ENCODE measurements at places on chromosomes 1 and 21.

GRCh38 chr1:70947835-70948234 lies 99.8 kb downstream of the PTGER3 start:
- no peak for DNase-seq

DNA sequence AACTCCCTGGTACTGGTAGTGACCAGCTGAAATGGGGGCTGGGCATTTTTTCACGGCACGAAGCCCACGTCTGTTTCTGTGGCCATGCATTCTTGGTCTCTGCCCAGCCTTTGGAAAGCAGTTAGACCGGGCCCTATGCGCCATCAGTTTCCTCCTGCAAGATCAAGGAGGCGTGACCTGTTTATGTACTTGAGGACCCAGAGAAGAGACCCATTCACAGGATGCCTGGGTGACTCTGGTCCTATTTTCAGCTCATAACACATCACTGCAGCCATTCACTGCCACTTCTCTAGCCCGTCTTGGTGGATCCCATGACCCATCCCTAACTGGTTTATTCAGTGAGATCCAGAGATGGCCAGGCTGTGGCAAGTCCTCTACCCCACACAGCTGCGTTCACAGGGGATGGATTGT lies 70.4 kb downstream of the SPSB1 start:
- no peak for DNase-seq

- DNase-seq = no peak
These were observed 123.9 kb downstream of the RRAGC start for GRCh38 chr1:38735651-38736161.

DNA sequence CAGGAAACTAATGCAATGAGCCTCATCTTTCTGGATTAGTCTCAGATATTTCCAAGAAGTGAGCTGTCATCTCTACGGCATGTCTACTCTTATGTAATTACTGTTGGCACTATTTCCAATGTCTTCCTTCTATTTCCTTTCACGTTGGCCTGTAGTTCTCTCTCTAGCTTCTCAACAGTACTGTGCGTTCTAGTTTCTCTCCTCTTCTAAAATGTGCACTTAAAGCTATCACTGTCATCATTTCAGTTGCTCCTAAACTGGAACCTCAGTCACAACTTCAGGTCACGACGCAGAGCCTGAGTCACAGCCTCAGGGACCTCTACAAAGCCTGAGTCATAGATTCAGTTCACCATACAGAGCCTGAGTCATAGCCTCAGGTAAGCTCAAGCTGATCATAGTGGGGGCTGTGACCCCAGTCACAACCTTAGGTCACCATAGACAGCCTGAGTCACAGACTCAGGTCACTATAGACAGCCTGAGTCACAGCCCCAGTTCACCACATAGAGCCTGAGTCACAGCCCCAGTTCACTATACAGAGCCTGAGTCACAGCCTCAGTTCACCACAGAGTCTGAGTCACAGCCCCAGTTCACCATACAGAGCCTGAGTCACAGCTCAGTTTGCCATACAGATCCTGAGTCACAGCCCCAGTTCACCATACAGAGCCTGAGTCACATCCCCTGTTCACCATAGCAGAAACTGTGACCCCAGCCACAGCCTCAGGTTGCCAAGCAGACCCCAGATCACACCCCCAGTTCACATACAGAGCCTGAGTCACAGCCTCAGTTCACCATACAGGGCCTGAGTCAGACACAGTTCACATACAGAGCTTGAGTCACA lies 13.0 kb downstream of the WNT9A start:
- no peak for DNase-seq

GRCh38 chr1:11272832-11273594 lies at the start of gene UBIAD1:
TSS of gene UBIAD1 (plus strand) at chr1:11273198. CDS start at chr1:11273532, 334 bp downstream.
- DNase-seq = peak; percentile 6

GRCh38 chr1:162892906-162893611 lies 32.1 kb upstream of the CCDC190 start:
- DNase-seq = no peak

DNA sequence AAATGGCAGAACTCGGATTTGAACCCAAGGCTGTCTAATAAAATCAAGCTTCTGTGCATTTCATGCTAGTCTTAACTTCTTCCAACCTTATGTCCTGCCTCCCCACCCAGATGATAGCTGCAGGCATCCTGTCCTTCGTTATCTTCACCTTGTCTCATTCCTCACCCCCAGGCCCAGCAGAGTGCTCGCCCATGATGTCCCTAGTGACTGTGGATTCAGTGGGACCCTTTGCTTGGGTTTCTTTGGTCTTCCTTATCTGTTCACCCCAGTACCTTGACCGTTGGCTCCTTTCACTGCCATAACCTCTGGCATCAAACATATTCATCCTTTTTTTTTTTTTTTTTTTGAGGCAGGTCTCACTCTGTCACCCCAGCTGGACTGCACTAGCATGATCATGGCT lies 5.6 kb upstream of the BSDC1 start:
- no peak for DNase-seq

DNA sequence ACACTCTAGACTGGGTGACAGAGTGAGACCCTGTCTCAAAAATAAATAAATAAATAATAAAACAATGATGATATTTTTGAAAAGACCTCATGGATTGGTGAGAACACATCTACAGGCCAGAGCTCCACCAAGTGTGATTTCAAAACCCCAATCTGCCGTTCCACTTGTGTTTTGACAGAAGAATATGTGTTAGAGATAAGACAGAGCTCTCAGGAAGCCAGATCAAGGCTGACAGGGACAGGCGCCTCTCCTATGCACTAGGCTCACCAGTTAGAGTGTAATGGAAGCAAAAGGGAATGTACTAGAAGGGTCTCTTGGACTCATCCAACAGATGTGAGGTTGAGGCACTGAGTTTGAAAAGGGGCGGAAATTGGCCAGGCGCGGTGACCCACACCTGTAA lies 110.7 kb upstream of the ERRFI1 start:
- DNase-seq = no peak

DNA sequence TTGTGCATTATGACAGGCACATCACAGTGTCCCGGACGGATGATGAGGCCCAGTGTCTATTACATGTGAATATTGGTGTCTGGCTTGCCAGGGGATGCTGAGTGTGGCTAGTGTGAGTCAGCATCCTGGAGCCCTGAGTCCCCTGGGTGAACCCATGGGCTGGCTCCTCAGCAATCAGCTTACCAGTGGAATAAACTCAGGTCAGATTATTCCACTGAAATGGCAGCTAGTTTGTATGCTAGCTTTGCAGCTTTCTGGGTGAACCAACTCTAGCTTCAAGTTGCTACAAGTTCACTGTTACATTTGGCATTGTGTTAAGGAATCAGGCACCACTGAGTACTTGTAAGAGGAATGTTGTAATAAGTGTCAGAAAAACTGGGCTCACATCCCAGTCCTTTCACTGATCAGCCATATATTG lies 23.9 kb upstream of the RPTN start:
- DNase-seq = no peak

DNA sequence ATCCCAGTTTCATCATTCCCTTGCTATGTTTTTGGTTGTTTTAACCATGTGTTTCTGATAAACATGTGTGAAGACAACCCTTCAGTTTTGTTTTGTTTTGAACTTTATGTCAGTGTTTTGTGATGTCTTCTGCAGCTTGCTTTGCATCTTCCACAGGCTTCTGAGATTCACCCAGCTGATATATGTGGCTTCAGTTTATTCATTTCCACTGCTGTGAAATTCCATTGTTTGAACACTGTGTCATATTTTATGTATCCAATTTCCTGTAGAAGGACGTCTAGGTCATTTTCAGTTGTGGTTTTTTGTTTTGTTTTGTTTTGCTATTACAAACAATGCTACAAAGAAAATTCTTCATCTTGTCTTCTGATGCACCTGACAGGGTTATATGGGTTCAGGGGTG lies 27.2 kb upstream of the SLC26A9 start:
- DNase-seq = no peak

DNA sequence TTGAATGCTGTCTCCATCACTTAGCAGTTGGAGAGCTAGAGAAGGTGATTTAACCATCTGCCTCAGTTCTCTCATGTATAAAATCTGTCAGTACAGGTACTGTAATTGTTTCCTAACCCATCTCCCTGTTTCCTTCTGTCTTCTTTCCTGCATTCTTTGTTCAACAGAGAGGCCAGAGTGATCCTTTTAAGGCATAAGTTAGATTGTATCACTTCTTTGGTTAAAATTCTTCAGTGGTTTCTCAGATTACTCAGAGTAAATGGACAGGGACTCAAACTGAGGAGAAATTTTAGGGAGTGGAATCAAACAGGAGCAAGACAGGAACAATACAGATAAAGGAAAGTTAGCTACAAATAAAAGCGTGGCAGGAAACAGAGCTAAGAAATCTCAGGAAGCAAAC lies 45.2 kb upstream of the SSX2IP start:
- DNase-seq = no peak

DNA sequence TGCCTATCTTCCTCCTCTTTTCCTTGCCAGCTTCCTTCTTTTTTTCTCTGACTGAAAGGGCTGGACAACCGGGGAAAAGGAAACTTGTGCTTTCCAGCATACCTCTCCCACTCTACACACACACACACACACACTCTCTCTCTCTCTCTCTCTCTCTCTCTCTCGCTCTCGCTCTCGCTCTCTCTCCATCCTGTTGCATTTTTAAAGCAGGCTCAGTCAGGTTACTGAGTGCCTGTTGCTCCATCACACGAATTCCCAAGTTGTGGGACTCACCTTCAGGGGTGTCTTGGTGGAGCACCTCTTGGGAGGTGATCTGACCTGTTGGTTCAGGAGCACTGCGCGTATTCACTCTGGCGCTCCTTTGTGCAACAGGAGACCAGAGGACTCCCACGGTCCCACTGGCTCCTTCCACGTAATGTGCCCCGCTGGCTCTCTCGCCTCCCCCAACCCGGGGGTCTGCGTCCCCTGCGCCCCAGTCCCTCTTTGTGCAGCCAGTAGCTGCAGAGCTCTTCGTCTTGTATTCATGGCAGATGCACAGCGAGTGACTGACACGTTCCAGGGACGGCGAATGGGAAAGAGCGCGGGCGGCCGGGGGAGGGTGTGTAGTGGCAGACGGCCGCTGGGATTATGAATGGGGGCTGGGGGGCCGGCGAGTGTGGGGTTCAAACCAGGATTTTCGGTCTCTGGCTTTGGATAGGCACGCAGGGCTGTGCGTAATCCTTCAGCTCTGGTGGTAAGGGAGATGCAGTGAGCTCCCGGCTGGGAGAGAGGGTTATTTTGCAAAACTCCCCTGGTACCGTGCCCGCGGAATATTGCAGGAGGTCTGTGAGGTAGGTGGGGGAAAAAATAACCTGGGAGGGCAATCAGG lies 660 bp upstream of the PDE4B start:
- no peak for DNase-seq

DNA sequence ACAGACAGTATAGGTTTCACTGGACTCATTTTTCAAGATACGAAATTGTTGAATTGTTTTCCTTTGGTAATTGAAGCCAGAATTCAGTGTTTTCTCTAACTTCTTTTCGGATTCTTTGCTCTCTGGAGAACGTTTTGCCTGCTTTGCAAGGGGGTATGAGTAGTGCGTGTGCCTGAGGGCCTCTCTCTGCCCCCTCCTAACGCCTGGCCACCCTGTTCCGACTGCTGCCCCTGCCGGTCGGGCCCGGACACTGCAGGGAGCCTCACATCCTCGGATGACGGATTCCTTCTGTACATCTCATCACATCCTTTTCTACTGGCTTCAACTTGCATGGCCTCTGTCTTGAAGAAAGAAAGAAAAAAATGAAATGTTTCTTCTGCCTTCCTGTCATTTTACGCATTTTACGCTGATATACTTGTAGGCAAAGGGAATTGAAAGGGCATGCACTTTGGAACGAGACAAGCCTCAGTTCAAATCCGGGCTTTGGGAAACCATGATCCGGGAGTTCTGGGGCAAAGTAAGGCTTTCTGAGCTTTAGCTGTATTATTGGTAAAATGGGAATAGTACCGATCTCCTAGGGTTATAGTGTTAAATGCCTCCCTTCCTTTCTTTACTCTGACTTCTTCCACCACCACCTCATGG lies 65.1 kb downstream of the DISC1 start:
- no peak for DNase-seq

- DNase-seq = no peak
These were observed 74.1 kb upstream of the PLXNA2 start for GRCh38 chr1:208318150-208318734.

- no peak for DNase-seq
These were observed 1.0 kb upstream of the TP73 start for GRCh38 chr1:3651026-3651929.

DNA sequence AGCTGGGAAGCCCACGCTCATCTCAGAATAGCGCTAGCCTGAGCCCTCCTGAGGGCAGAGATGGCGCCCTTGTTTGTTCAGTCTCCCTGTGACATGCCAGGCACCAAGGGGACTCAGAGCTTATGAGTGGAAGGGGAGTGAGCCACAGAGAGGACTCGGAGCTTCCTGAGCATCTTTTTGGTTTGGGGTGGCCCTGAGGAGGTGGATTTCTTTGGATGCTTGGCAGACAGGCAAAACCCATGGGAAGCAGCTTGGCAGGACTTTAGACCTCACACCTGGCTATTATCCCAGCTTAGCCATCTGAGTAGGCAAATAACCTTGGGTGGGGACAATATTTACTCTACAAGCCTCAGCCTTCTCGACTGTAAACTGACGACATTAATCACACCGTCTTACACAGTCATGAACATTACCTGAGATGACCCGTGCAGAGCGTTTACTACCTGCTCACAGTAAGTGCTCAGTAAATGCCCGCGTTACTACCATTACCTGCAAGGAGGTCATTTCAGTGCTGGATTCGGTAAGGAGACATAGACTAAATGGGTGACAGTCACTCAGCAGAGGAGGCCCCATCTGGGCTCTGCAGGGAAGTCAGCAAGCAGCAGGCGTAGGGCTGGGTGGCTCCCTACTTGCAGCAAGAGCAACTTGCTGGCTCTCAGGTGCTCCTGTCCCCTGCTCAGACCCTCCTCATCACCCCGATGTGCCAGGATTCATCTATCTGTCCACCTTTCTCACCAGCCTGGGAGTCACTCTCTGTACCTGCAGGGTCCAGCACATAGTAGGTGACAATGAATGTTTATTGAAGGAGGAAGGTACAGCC lies 54.9 kb downstream of the KLHDC7A start:
- DNase-seq = no peak

- DNase-seq = no peak
These were observed 21.5 kb downstream of the CDC73 start for GRCh38 chr1:193143285-193143684.

- no peak for DNase-seq
These were observed 342.2 kb downstream of the OMA1 start for GRCh38 chr1:58204284-58204683.

DNA sequence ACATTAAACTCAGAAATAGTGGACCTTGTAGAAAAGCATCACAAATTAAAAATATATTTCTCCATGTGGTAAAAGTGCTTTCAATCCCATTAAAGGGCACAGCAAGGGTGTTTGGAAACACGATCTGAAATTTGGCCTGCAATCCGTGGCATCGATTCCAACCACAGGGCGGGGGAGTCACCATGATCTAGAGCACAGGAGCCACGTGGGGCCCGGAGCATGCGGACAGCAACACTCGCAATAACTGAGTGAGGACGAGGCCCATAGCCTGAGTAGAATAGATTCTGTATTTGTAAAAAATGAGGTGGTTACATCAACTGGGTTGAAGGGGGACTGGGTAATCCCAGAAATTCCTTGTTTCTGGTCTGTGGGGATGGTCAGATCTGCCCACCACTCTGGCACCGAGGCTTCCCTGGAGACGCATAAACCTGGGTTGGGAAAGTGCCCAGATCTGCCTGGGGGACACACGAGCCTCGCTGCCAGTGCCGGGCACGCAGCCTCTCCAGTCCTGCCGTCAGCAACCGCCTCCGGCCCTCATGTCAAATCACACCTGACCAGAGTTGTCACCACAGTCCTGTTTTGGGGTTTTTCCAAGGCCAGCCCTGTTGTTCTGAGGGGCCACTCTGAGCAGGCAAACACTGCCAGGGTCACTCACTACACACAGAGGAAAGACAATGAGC lies 104.3 kb downstream of the PGBD5 start:
- no peak for DNase-seq
